ENCODE measurements at places on chromosomes 1 and 21. TPM values are rescaled to one million over a fixed set of nuclear protein-coding genes. Genes with fewer than 3 reads are reported as not detected.

GRCh38 chr21:16072221-16072620, 342.4 kb downstream of the USP25 start:
- no peak for DNase-seq

The KCNK2 gene
- polyA plus RNA-seq = 0.05 TPM

The OR2T33 gene
- not detected for polyA plus RNA-seq

The CELA3B gene
- not detected for polyA plus RNA-seq

- no peak for DNase-seq
Observed at GRCh38 chr1:43779805-43780403, 72.6 kb downstream of the ST3GAL3 start.

GRCh38 chr1:45925728-45926287, 122.4 kb downstream of the MAST2 start:
- no peak for DNase-seq

DNA sequence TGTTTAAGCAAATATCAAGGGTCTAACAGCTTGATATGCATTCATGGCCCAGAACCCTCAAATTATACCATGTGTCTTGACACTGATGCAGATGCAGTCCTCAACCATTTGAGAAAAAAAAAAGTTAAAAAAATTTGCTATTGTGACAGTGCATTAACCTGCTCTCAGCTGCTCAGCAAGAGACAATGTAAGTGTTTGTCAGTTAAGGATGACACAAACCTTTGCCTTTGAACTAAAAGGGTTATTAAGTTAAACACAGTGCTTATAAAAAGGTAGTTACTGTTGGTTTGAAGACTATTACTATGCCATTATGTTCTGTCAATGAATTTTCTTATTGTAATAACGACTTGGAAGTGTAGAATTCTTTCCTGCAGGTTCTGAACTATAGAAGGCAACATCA, 655.6 kb upstream of the NEGR1 start:
- DNase-seq = no peak

- peak; percentile 12 for DNase-seq
Observed at GRCh38 chr1:156993426-156994147, 52.0 kb downstream of the ARHGEF11 start.

The TENT5C gene
- polyA plus RNA-seq = 0.11 TPM

- DNase-seq = no peak
Observed at GRCh38 chr1:230048322-230048721, 18.7 kb upstream of the GALNT2 start.

DNA sequence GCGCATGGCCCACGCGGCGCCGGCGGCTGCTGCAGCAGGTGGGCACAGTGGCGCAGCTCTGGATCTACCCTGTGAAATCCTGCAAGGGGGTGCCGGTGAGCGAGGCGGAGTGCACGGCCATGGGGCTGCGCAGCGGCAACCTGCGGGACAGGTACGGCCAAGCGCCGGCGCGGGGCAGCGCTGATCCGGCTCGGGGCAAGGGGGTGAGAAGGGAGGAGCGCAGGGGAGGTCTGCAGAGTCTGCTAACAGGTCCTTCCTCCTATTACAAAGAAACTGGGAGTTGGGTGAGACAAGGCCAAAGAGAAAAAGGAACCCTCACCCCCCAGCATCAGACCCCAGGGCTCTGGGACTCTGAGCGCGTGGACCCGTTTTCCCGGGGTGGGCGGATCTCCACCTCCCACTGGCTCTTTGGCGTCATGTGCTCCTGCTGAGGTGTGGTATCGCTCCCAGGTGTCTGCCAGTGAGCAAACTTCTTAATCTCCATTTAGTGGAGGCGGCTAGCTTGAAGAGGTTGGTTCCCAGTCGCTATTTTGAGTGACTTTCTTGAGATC, 431 bp downstream of the MTARC1 start:
- DNase-seq = peak; percentile 43

GRCh38 chr1:153503766-153504165, 32.0 kb downstream of the S100A6 start:
- DNase-seq = no peak

DNA sequence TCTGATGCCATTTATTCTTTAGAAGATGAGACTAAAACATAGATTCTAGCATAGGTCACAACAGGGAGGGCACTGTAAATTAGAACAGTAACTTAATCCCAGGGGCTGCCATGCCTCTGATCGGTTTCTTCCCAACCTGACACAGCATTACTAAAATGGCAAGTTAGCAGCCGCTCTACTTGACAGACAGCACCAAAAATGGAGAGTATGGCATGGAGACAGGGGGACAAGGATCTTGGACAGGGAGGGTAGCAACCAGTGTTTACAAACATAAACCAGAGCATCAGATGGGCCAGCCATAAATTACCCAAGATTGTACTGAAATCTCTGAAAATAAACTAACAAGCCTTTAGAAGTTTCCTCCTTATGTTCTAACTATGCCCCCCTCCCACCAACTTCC, 5.9 kb downstream of the DUSP10 start:
- DNase-seq = no peak

DNA sequence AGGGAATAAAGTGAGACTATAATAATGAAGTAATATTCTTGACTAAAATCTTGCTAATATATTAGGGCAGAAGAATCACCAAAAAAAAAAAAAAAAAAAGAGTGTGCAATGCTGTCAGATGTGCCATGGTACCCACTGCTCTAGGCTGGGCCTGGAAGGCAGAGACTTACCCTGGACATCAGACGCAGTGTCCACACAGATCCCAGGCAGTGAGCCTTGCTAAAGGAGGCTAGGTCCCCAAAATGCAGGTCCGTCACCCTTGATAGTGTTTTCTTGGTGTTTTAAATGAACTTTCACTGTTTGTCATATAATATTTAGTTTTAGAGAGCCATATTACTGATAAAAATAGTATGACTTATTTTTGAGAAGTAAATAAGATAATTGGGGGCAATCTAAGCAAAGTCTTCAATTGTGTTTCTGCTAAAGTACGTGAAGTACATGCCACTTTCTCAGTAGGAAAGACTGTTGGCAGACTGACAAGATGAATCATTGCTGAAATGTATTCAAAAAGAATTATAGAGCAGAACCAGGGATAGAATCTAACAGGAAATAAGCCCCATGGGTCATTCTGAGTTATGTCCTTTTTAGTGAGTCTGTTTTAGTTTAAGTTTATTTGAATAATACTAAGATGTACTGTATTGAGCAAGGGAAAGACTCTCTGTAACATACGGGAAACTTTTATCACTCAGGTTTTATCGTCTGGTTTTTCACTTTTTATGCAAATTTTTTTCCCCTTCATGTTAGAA, 74.6 kb upstream of the PDC start:
- peak; percentile 84 for DNase-seq

The RAB13 gene
- polyA plus RNA-seq = 53.8 TPM

The TEKT2 gene
- not detected for polyA plus RNA-seq

The ARID4B gene
- polyA plus RNA-seq = 4.9 TPM

DNA sequence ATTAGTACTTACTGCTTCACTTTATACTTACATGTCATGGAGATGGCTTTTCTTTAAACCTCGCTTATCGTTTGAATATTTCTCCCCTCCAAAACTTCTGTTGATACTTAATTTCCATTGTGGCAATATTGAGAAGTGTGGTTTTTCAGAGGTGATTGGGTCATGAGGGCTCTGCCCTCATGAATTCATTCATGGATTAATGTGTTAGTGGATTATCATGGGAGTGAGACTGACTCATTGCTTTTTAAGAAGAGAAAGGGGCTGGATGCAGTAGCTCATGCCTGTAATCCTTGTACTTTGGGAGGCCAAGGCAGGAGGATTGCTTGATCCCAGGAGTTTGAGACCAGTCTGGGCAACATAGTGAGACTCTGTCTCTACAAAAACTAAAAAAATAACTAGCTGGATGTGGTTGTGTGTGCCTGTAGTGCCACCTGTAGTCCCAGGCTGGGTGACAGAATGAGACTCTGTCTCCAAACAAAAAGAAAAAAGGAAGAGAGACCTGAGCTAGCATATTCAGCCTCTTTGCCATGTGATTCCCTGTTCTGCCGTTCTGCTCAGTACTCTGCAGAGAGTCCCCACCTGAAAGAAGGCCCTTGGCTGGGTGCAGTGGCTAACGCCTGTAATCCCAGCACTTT, 30.2 kb downstream of the RABGAP1L start:
- DNase-seq = no peak

The SLC1A7 gene
- polyA plus RNA-seq = not detected

DNA sequence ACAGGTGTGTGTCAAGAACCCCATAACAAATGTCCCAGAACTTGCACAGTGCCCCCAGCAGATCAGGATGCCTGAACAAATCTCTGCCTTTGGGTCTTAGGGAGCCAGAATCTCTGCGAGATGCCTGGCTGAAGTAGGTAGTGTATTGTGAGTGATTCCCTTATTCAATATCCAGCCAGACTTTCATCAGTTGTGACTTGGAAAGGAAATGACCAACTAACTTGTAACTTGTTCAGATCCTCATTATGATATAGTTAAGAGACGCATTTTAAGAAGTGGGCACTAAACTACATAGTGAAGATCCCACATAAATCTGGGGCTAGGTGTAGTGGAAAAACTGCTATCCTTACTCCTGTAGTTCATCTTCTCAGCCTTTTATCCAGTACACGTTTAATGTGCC, 11.8 kb downstream of the OLIG2 start:
- no peak for DNase-seq
